ENCODE measurements at places on chromosomes 16 and 17.
A peak's percentile ranks its signal among the peaks of the same experiment; 100 is the strongest.

DNA sequence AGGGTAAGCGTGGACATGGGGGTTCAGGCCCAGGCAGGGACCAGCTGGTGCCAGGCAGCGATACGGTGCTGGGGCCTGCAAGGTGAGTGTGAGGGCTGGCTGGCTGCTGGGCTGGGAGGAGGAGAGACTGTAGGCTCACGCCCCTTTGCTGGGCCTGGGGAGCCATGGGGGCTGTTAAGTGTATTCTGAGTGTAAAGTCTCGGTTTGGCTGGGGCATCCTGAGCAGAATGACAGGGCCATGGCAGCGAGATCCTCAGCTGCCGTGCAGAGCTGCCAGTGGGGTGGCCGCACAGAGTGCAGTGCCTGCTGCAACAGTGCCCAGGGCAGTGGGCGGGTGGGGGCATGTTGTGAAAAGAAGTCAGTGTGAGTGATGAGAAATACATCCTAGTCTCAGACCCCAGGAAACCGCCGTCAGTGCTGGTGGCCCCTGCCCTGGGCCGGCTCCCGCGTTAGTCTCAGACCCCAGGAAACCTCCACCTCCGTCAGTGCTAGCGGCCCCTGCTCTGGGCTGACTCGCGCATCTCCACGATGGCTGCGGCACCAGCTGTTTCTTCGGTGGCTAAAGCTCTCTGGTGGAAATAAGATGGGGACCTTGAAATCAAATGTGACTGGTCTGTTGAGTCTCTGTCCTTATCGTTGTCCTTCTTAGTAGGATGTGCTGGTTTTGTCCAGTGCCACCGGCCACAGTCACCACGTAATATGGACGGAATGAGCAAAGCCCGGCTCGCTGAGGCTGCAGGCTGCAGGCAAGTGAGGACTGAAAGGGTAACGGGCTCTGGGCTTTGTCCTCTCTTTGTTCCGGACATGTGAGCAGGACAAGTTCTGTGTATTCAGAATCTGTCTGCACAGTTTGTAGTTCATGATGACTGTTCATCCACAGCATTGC, 22.9 kb downstream of the ACSF3 start:
- DNase-seq = no peak

- no peak for DNase-seq
These were observed 38.9 kb upstream of the METTL9 start for GRCh38 chr16:21560462-21560861.

GRCh38 chr16:10693889-10694288, 841 bp downstream of the TEKT5 start:
- no peak for DNase-seq

- DNase-seq = no peak
These were observed 21.4 kb downstream of the BCO1 start for GRCh38 chr16:81259916-81260315.

GRCh38 chr17:45440161-45440778, 7.6 kb upstream of the ARHGAP27 start:
- no peak for DNase-seq

GRCh38 chr17:69809331-69809730, 265.7 kb upstream of the KCNJ16 start:
- no peak for DNase-seq

DNA sequence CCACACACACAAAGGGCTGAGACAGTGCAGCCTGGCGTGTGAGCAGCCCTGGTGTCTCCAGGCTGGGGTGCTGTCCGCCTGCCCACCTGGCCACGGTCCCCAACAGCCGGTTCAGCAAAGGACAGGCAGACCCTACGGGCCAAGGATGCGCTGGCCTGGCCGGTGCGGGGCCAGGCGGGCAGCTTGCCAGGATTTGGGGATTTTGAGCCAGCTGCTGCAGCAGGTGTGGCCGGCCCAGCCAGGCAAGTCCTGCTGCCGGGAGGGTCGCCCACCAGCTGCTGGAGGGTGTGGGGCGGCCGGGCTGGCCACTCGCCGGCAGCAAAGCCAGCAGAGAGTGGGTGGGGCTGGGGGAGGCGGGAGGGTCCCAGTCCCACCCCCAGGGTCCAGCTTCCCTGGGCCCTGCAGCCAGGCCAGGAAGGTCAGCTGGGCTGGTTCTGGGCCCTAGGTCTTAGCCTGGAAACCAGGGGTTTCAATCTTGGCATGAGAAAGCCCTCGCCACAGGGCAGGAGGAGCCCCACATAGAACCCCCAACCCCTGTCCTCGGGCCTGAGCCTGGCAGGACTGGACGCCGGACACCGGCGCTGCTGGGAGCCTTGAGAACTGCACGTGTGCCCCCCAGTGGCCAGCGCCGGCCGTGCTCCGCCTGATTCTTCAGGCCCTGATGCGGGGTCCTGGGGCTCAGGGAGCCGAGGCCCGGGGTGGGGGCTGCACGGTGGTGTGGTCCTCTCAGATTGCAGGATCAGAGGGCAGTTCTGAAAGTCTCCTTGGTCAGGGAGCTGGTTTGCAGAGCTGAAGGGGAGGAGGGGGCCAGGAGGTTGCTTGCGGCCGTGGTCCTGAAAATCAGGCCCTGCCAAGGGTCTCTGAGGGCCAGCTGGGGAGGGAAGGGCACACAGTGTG, 17.6 kb upstream of the SSTR5 start:
- peak; percentile 37 for DNase-seq

DNA sequence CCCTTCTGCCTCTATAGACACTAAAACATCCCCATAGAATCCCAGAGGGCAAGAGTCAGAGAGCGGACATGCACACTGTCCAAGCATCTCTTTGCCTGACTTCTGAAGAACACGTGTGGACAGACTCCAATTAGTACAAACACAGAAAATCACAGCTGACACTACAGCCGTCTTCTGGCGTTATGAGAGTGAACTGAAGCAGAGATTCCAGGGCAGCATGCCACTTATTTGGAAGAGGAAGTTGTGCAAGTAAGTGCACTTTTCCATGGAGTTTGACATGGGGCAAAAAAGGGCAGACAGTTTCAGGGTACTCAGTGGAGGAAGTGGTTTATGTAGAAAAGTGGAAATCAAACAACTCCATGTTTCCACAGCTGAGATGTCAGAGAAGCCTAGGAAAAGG, 16.8 kb upstream of the ZNF287 start:
- no peak for DNase-seq

DNA sequence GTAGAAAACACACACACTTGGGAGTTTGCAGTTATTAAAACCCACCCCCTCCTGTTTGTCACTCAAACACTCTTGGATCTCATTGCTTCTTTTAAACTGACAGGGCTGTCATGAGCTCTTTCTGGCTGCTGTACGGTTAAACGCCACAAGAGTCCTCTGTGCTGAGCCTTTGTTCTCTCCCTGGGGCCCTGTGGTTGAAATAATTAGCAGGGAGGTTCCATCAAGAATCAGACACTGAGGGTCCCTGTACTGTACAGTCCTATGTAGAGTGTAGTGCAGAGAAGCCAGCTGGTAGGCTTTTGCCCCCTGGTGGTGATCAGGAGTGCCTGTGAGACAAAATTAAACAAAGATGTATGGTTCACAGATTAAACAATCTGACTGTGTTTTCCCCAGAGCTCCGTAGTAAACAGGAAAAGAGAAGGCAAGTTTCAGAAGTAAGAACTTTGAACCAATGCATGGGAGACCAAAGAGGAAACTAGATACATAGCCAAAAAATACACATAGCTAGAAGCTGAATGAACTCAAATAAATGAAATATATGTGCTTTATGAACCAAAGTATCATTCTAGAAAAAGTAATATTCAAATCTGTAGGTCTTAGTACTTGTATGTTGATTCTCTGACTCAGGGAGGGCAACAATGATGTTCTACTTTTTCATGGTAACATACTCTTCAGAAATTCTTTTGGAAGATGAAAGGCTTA, 1.4 kb upstream of the SSH2 start:
- DNase-seq = peak; percentile 85

DNA sequence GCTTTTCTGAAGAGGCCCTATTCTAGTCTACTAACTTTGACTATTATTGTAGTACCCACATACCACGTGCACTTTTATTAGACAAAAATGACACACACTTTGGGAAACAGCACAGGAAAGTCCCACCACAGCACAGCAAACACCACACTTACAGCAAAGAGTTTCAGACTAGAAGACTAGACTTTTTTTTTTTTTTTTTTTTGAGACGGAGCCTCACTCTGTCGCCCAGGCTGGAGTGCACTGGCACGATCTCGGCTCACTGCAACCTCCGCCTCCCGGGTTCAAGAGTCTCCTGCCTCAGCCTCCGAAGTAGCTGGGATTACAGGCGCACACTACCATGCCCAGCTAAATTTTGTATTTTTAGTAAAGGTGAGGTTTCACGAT, 20.1 kb downstream of the YWHAE start:
- peak; percentile 50 for DNase-seq

GRCh38 chr17:39631403-39631802, 4.7 kb downstream of the PPP1R1B start:
- DNase-seq = no peak

DNA sequence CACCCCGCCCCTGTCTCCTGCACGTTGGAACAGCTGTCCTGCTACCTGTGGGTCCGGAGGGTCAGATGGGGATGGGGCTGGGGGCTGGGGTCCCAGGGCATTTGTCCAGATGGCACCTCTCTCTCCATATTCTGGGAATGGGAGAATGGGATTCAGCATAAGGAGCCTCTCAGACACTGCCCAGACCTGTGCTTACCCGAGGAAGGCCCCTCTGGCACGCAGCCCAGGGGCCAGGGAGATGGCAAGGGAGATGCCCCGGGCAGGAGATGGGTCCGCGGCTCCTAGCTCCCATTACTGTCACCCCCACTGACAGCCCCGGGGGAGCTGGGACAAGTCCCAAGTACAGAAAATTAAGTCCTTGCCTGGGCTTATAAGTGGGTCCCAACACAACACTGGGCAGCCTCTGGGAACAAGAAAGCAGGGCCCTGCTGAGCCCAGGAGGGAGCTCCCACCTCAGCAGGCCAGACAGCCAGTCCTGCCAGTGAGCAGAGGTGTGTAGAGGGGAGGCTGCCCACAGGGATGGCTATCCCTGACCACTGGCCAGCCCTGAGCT, 1.8 kb downstream of the VASN start:
- DNase-seq = no peak

GRCh38 chr16:68345958-68346635, 35.3 kb downstream of the PRMT7 start:
- DNase-seq = no peak

DNA sequence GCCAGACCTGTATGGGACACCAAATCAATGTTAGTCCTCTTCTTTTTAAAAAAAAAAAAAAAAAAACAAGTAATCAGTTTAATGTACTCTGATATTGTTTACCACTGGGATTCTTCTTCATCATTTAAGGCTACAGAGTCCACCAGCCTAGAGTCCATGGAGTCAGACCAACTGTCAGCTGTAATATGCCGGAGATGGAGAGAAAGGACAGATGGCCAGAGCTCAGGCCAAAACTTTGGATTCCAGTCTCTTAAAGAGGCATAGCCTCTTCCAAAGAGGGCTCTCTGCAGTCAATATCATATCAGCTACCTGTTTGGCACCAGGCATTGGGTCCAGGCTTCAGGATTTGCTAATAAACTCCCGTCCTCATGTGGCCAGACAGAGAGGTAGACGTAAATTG, 469.6 kb upstream of the HSBP1 start:
- no peak for DNase-seq

DNA sequence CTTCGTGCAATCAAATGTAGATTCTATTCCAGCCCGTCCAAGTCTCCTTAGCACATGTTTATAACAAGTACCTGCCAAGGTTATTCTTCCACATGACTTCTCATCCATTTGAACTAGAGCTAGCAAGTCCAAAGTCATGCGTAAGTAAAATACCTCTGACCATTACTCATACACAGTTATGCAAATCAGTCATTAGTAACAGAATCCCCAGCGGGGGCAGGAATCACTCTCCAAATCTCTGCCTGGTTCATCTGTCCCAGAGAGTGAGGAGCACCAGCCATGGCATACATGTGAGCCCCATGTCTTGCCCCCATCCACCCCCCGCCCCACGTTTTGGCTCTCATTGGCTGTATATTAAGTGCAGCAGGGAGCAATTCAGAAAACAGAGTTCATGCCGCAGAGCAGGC, 27.7 kb downstream of the SRL start:
- no peak for DNase-seq

DNA sequence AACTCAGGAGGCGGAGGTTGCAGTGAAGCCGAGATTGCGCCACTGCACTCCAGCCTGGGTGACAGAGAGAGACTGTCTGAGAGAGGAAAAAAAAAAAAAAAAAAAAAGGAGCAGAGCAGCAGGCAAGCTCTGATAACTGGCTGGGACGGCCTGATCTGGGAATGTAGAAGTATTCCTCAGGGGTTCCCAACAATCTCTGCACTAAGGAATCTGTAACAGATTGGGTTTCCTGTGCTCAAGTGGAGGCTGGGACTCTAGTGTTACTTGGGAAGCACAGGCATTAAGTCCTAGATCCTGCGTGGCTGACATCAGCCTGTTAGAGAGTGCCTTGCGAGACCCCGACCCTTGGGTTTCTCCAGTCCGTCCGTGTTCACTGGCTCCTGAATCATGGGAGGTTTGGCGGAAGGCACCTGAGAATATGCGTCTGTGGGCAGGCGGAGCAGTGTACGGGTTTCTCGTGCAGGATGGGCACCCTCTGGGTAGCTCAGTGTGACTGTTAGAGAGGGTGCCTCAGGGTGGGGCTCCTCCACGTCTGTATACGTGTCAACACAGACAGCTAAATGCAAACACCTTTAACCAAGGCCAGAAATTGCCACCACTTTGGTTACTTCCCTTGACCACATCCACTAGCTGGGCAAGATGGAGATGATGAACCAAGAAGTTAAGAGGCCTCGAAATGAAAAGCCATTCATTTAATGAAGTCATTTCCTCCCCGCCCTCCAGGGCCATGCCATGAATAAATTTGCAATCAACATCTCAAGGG, 174.9 kb upstream of the RPL38 start:
- peak; percentile 16 for DNase-seq

- DNase-seq = no peak
These were observed 8.3 kb upstream of the EDC4 start for GRCh38 chr16:67864594-67864993.

GRCh38 chr17:14923981-14924380, 341.1 kb downstream of the PMP22 start:
- no peak for DNase-seq

- DNase-seq = no peak
These were observed 4.9 kb upstream of the LPCAT2 start for GRCh38 chr16:55503726-55504550.

DNA sequence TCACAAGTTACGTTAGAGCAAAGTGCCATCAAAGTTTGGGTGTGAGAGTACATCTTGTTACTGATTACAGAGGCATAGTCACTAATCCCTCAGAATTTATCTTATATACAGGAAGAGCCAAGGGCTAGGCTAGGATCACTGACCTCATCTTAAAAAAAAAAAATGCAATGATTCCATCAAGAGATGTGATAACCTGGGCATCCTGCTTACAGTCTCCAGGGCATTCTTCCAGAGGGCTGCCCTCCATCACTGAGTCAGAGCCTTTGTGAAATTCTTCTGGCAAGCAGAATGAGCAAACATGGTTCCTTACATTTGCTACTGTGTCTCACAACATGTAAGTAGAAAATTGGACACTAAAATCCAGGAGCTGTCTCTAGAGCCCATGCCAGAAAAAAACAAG, 410.6 kb downstream of the ZFHX3 start:
- DNase-seq = no peak

GRCh38 chr17:43396491-43397060, 2.2 kb upstream of the ARL4D start:
- DNase-seq = no peak
